ENCODE measurements at places on chromosomes 12 and 14. TPM values are rescaled to one million over a fixed set of nuclear protein-coding genes. Genes with fewer than 3 reads are reported as not detected.

DNA sequence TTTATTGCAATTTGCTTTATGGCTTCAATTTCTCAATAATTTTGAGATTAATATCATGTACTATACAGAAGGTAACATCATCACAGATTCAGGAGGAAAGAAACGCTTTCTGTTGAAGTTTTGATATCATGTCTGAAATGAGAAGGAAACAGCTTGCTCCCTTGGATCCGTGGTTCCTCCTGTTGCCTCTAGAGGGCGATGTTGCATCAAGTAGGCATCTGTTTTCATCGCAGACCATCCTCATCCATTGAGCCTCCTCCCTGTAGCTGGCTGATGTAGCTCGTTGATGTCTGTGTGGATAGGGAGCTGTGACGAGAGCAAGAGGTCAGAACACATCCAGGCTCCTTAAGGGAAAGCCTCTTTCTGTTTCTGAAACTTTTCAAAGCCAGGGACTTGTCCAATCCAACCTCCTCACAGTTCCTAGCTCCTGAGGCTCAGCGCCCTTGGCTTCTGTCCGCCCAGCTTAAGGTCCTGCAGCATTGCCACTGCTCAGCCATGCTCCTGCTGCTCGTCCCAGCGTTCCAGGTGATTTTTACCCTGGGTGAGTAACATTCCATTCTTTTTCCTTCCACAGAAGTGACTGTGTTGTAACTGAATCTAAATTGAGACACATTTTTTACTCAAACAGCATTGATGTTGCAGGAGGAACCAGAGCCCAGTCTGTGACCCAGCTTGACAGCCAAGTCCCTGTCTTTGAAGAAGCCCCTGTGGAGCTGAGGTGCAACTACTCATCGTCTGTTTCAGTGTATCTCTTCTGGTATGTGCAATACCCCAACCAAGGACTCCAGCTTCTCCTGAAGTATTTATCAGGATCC is 304.8 kb upstream of the OR4E1 start:
- DNase-seq = peak; percentile 23

GRCh38 chr14:20343862-20344220 is 406 bp downstream of the PARP2 start:
- no peak for DNase-seq

DNA sequence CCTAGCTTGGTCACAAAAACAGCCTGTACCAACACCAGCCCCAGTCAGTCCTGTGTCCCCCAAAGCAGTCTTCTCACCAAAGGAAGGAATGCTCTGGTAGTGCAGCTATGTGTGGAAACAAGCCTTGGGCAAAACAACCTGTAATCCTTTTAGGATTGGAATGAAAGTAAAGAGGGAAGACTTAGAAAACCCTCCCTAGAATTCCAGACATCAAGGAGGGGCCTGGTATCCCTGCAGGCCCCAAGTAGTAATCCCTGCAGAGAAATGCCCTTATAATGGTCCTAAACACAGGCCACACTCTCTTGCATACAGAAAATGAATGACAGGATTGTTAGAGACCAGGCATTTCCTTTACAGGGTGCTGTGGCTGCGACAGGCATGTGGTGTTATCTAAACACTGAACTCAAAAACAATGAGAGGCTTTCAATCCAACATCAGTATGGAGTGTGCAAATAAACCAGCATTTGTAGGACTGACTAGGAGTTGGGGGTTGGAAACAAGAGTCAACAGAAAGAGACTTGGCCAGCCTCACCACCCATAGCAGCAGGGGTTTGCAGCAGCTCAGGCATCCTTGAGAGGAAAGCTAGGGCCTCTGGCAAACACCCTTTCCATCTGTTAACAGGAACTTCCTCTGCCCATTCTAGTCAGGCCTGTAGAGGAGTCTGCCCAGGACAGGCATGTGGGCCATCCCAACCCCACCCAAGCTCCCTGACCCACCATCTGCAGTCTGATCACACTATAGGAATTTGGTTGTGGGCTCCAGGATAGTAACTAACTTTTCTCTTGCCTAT is 59.1 kb downstream of the DCAF5 start:
- no peak for DNase-seq

GRCh38 chr14:67440513-67440912 is 28.5 kb upstream of the PLEK2 start:
- no peak for DNase-seq

DNA sequence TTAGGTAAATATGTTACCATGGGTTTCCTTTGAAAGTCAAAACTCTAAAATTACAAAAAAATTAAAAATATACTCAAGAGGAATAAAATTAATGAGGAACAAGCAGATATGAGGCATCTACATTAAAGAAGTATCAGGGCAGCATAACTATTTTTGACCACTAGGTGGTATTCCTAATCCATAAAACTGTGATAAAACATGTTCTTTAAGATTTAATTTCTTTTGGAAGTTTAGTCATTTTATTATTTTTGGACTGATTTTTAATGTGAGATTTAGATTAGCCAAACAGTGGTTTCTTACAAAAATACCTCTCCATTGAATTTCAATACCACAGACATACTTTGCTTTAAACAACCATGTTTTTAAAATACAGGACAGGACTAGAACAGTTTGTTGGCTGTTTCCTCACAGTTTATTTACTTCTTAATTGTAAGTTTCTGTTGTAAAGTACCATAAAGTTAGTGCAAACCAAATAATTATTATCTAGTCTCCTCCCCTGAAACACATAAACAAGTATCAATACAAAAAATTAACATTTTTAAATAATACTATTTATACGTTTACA is 49.8 kb downstream of the NTS start:
- no peak for DNase-seq

Gene SLC4A8
- 0.95 TPM for total RNA-seq

Gene SIX6
- total RNA-seq = not detected

Gene TSHR
- total RNA-seq = not detected

Measured in foreskin keratinocyte (primary cell).